ENCODE measurements at places on chromosomes 3 and 15.
A peak's percentile ranks its signal among the peaks of the same experiment; 100 is the strongest.

- DNase-seq = no peak
These were observed 231.8 kb downstream of the TP63 start for GRCh38 chr3:189863031-189863430.

GRCh38 chr15:78709263-78709882, 68.4 kb upstream of the CHRNB4 start:
- peak; percentile 26 for DNase-seq

GRCh38 chr3:186920301-186920700, 10.0 kb upstream of the ST6GAL1 start:
- DNase-seq = no peak

- no peak for DNase-seq
These were observed 763 bp downstream of the GOLGB1 start for GRCh38 chr3:121748680-121749275.

Measured in activated CD4-positive, CD25-positive, alpha-beta regulatory T cell (primary cell).